Kidney (tissue), 22 donors: ENCODE measurements at places on chromosomes 2 and 18.

GRCh38 chr2:108305901-108306300 is 17.2 kb downstream of the SULT1C2 start:
- no peak for DNase-seq

- DNase-seq, result no peak
These were observed 32.5 kb upstream of the CD28 start for GRCh38 chr2:203673933-203674332.

DNA sequence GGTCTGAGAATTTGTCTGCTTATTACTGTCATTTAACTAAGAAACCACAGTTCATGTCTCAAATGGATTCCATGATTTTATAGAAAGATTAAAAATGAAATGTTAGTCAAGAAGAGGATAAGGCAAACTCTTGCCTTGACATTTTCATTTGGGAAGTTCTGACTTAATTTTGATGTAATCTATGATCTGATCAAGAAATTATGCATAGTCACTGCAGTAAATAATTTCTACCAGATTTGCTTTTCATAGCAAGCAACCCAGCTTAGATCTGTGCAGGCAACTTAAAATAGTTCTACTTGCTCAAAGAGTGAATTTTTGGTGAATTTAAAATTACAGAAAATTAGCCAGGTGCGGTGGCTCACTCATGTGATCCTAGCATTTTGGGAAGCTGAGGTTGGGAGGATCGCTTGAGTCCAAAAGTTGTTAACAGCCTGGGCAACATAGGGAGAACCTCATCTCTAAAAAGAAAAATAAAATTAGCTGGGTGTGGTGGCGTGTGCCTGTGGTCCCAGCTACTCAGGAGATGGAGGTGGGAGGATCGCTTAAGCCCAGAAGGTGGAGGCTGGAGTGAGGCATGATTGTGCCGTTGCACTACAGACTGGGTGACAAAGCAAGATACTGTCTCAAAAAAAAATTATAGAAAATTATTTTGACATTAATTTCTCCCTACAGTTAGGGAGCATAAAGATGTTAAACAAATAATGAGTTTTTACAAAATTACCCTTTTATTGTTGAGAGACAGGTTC is 158.7 kb upstream of the MYO3B start:
- no peak for DNase-seq

GRCh38 chr18:23719634-23720201 is 30.5 kb downstream of the LAMA3 start:
- DNase-seq, result no peak

DNA sequence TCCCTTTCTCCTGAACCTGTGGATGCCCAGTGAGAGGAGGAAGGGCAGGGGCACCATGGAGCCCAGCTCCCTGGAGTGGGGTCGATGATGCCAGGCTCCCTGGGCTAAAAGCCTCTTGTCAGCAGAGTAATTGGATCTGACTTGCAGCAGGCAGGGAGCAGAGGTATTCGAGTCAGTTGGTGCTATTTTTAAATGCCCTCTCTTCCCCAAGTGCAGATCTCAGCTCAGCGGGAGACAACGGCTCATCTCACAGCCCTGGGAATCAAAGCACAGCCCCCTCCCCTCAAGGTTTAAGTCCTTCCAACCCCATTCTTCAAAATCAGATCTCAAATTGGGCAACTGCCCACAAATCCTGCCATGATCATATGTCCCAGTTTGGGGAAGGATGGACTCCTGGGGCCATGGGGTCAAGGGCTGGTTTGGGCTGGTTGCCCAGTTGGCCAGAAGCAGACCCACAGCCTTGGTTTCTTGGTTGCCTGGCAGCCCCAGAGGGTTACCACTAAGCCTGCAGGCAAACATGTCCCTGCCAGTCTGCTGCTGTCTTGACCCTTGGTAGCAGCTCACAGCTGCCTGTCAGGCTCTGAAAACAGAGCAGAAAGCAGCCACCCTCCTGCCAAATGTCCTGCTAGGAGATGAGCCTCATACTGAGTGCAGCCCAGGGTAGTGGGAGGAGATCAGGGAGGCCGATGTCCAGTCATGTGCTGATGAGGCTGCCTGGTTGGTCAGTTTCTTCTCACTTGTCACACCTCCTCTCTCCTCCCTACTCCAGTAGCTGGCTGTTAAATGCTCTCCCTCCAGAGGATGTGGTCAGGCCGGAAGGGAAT is 244.9 kb downstream of the LOXHD1 start:
- no peak for DNase-seq

GRCh38 chr18:23877371-23877770 is 137.2 kb upstream of the TTC39C start:
- DNase-seq, result no peak

DNA sequence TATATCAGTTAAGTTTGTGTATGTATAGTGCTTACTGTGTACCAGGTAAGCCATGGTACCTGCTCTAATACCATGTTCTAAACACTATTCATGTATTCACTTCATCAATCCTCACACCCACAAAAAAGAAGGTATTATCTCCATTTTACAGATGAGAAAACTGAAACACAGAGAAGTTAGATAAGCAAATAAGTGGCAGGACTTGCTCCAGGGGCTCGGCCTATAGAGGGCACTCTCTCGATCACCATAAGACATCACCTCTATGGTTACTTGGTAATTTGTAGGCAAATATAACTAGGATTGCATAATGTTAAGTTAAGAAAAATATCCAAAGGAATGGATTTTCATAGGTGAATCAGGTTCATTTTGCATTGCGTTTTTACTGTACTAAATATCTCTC is 118.1 kb upstream of the FN1 start:
- no peak for DNase-seq

GRCh38 chr2:45836740-45837139 is 185.3 kb downstream of the PRKCE start:
- no peak for DNase-seq

DNA sequence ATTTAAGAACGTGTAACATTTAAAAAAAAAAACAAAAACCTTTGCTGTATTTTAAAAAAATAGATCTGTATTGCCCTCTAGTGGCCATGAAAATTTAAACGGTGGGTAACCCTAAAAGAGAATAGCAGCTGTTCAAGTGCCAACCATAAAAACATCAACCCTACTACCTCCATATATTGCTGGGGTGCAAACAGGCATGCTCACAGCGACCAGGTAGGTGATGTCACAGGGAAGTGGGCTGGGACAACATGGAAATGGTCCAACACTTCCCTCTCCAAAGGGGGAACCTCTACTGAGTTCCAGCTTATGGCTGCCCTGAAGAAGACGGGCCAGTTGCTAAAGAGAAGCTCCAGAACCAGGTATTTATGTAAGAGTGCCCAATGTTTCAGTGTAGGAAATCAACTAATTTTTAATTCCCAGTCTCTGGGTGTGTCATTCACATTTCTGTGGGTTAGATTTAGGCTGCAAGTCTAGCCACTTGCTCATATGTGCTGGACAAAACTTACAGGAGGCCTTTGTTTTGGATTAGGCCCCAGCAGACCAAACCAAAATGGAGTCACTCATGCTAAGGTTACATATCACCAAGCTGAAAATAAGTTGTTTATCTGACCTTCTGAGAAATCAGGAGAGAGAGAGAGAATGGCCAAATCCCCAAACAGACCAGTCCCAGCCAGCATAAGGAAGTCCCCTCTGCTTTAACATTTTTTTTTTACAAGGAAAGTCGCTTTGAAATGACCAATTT is 54.5 kb downstream of the SKA1 start:
- DNase-seq, result peak; percentile 61

GRCh38 chr2:107592280-107592624 is 234.4 kb upstream of the RGPD4 start:
- no peak for DNase-seq

DNA sequence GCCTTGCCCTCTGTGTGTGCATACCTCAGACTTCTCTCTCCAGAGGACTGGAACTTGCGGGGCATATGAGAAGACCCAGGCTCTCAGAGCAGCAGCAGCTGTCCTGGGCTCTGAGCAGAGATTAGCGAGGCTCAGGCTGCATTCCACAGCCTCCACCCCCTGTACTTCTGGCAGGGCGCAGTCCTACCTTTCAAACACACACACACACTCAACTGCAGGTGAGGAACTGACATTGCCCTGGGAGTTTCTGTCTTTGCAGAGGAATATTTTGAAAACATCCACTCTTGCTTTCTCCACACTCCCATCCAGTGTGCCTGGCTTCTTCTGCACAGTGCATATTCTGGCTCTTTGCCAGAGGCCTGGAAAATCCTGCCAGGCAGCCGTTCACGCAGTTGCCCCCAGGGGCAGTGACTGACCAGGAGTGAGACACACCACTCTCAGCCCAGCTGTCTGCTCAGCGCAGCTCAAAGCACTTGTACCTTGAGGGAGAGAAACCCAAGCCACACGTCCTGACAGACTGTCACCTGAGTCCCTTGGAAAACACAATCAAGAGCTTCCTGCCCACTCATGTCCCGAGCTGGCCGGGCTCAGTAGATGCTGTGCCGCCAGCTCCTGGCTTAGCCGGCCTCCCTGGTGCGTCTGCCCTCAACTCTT is 460.8 kb downstream of the RNF144A start:
- DNase-seq, result peak; percentile 81

DNA sequence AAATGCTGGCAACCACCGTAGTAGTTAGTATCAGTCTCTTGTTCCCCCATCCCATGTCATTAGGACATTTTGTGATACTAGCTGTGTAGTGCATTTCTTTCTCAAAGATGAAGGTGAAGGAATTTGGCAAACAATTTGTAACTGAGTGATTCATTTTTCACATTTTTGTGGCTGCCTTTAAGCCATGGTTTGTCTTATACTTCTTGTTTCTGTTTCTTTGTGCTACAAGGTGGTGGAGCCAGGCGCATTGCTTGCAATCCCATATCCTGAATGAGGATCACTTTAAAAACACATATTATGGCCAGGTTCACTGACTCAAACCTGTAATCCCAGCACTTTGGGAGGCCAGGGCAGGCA is 40.6 kb downstream of the GPD2 start:
- no peak for DNase-seq

- DNase-seq, result no peak
These were observed 195.6 kb downstream of the TGIF1 start for GRCh38 chr18:3645384-3646156.

- DNase-seq, result no peak
These were observed 202.7 kb downstream of the MTX2 start for GRCh38 chr2:176471949-176472348.

GRCh38 chr2:15976354-15976753 is 36.0 kb downstream of the MYCN start:
- no peak for DNase-seq

DNA sequence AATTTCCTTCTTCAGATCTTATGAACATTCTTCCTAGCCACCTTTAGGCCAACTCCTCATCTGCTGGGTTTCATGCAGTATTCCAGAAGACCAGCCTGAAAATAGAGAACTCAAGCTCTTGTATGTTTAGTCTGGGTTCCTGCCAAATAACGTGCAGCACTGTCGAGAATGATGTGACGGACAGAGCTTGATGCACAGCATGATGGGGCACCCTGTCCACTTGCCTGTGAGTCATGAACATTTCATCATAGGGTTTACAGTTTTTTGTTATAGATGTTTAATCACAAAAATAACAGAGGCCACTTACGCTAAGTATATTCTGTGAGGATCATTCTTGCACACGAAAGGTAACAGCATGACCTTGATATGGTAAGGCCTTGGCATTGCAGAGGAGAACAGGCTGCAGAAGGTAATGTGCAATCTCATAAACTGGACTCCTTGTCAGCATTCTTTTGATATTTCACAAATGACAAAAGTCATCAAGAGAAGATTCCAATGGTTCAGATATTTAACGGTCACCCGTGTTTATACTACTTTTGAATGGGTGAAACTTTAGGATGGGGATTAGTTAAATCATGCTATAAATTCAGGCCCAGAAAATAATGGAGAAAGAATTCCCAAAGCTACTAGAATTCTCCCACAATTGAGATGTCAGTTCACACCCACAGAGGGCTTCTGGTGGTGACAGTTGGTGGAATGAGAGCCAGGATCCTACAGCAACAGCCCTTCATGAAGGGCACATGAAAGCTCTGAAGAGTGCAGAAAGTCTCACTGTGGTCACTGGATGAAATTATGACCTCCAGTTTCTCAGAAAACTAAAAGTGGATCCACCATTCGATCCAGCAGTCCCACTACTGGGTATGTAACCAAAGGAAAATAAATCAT is 396.1 kb upstream of the RAB12 start:
- DNase-seq, result no peak

- no peak for DNase-seq
These were observed 200.5 kb downstream of the KLHL29 start for GRCh38 chr2:23585273-23586170.

- no peak for DNase-seq
These were observed 609 bp downstream of the TPGS2 start for GRCh38 chr18:36828157-36828629.

- no peak for DNase-seq
These were observed 3.5 kb upstream of the IL1F10 start for GRCh38 chr2:113064281-113064680.

DNA sequence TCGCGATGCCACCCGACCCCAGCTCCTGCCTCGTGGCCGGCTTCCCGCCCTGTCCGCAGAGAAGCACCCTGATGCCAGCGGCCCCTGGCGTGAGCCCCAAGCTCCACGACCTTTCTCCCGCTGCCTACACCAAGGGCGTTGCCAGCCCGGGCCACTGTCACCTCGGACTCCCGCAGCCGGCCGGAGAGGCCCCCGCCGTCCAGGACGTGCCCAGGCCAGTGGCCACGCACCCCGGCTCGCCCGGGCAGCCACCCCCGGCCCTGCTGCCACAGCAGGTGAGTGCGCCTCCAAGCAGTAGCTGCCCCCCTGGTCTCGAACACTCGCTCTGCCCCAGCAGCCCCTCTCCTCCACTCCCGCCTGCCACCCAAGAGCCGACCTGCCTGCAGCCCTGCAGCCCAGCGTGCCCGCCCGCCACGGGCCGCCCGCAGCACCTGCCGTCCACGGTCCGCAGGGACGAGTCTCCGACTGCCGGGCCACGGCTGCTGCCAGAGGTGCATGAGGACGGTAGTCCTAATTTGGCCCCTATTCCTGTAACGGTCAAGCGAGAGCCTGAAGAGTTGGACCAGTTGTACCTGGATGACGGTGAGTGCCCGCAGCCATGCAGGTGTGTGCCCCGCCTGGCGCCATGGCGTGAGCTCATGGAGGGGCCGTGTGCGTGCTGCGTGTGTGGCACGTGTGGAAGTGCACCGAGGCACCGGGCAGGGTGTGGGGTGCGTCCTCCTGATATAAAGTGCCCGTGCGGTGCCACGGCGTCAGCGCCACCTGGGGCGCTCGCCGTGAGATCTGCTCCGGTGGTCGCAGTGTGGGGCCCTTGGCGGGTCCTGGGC is 90.8 kb downstream of the NFATC1 start:
- no peak for DNase-seq

DNA sequence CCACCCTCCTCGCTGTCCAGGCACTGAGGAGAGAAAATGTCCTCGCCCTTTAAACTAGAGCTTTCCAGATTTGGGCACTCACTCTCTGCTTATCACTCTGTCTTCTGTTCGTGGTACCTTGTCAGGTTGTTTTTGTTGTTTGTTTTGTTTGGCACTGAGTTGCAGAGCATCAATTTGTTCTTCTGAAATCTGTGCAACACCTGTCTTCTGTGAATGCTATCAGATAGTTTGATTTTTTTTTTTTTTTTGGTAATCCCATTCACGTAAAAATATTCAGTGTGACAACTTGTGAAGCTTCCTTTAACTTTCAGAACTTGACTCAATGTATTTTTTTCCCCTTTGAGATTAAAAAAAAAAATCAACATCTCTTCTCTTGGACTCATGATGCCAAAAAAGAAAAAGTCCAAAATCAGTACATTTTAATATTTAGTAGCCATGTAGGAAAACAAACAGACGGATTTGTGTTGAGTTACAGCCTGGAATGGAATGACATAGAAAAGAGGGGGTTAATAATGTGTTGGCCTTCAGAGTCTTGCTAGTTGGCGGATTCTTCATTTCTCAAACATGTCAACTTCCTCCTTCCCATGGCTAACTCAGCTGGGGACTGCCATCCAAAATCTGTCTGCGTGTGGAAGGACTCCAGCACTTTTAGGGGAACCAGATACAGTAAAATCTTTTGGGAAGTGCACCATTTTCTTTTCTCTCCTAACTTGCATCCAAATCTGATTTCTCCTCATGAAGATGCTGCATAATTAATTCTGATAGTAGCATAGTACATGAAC is 1.6 kb downstream of the TMEM178A start:
- DNase-seq, result no peak
